ENCODE measurements at places on chromosomes 16 and 17.

DNA sequence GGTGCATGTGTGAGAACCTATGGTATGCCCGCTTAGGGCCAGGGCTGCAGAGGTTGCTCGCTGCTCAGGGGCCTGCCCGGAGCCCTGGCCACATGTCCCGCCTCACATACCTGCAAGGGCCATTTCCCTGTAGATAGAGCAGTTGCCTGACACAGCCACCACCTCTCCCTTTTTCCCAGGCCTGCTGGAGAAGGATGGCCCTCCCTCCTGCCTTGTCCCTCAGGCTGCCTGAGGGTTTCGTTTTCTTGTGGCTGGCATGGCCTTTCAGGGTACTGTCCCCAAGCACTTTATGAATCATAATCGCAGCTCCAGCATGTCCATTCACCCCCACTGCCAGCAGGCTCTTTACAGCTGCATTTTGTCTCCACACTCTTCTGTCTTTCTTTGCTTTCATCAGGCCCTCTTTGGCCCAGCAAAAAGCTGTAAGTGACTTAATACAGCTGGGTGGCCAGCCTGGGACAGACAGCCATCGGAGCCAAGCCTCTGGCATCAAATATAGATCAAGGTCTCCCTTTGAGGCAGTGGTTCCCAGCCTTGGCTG, 65.7 kb downstream of the MPRIP start:
- DNase-seq = no peak

DNA sequence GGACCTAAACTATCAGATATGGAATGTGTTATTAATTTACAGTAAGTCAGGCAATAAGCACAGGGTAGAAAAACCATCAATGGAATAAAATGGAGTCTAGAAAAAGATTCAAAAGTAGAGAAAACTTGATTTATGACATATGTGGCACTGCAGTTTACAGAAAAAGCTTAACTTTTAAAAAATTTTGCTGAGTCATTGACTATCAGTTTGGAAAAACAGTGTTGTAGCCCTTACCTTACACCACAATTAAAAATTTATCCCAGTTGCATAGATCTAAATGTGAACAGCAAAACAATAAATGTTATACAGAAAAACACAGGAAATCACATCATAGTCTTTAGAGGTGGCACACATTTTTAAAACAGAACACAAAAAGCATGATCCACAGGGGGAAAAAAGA, 108.5 kb downstream of the USP22 start:
- no peak for DNase-seq

DNA sequence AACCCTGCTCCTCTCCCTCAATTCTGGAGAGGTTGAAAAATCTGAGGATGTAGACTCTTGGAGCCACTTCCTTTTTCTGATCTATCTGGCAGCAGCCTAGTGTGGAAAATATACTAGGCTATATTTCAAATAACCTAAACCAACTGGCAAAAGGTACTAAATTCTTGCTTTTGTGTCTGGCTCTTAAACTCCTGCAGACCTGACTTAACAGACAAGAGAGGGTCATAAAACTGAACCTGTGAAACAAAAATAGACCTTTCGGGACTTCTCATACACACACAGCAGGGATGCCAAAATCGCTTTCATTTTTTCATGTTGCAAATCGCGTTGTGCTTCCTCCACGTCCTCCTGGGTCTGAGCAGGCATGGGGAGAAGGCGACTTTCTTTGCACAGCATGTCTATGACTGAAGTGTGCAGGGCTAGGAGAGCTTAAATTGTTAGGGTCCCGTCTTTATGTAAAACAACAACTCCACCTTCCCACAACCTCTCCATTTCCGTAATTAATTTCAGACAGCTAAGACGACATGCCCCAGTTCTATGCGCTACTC, 520.7 kb upstream of the PSMD7 start:
- DNase-seq = no peak

DNA sequence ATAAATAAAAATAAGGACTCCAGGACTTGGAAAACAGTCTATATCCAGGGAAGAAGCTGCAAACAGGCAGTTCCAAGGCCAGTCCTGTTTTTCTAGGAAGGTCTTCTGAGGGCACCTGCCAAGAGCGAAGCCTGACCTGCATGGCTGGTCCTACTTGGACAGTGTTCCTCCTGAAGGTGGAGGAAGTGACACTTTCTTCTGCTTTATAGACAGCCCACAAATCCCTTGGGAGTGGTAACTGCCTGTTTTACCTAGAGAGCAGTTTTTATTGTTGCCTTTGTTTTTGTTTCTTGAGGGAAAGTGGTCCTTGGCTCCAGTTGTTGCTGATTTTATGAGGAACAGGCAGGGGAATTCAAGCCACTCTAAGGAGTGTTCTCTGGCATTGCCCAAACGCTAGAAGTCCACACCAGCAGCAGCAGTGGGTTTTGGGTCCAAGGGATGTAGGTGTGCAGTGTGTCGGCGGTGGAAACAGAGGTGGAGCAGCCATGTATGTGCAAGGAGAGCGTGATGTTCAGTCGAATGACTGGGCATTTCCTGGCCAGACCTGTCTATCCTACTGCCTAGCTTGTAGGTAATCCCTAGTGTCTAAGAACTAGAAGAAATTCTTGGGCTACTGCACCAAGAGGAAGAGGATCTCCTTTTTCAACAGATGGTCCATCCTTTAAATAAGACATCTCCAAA, 35.3 kb downstream of the LDHD start:
- no peak for DNase-seq

DNA sequence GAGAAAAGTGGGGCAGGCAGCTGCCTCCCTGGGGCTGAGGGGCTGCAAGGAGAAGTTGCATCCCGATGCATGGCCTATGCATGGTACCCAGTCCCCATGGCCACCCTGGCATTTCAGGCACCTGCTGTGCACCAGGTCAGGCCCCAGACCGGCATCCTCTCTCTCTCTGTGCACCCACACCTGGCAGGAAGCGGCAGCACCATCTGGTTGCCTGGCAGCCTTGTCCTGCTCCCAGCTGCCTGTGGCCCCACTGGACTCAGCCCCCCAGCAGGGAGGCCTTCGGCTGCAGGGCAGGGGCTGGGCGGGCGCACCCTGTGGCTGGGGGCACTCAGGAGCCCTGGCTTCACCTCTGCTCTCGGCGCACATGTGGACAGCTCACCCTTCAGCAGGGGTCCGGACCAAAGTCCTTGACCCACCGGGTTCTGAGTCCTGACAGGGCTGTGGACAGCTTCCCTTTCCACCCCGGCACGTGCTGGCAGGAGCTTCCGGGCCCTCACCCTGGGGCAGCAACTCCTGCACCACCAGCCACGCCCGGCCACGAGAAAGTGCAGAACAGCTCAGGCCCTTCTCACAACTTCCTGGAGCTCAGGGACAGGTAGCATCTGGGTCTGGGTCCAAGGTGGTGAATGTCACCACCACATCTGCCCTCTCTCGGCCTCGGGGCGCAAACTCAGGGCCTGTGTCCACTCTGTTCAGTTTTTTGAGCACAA, 36.7 kb downstream of the CTU2 start:
- DNase-seq = no peak

GRCh38 chr16:52318302-52319009, 228.5 kb downstream of the TOX3 start:
- DNase-seq = no peak

DNA sequence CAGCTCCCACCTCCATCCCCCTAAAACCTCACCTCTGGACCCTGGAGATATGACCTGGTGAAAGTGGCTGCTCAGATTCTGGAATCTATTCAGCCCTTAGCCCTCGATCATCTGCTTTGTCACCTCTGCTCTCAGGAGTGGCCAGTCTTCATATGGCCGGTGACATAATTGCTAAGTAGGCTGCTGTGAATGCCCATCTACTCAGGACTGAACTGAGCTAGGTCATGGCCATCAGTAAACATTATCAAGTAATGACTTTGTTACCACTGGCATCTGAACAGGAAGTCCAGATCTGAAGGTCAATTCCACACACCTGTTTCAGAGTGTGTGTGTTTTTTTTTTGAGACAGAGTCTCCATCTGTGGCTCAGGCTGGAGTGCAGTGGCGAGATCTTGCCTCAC, 78.6 kb downstream of the CDK5R1 start:
- no peak for DNase-seq

GRCh38 chr17:27562777-27563455, 68.1 kb upstream of the LGALS9 start:
- no peak for DNase-seq

DNA sequence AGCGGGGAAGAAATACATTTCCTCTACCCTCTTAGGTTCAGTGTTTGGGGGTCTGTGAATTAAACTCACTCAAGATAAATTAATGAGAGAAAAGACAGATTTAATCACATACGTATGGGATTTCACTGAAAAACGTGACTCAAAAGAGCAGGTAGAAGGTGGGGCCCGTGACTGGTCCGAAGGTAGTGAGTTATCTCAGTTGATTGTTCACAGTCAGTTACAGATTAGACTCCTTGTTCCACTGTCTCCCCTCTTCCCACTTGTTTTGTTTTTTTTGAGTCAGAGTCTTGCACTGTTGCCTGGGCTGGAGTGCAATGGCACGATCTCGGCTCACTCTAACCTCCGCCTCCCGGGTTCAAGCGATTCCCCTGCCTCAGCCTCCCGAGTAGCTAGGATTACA, 301.2 kb downstream of the SEC14L1 start:
- DNase-seq = no peak

- no peak for DNase-seq
Measured at GRCh38 chr17:50206604-50207293, 5.3 kb upstream of the COL1A1 start.

GRCh38 chr16:30060346-30060745, 5.2 kb upstream of the ALDOA start:
- DNase-seq = no peak

GRCh38 chr16:20519231-20519630, 56.9 kb downstream of the ACSM2B start:
- DNase-seq = no peak

GRCh38 chr17:80647746-80648145, 103.1 kb downstream of the RPTOR start:
- no peak for DNase-seq

Measured in stimulated activated CD4-positive, alpha-beta T cell treated with anti-CD3 and anti-CD28 coated beads, TNF-alpha, amount 100 ng/mL, for 24 hours (primary cell).